ENCODE measurements at places on chromosomes 3 and 15.
A peak's percentile ranks its signal among the peaks of the same experiment; 100 is the strongest.

GRCh38 chr3:81823086-81823485 lies 61.6 kb upstream of the GBE1 start:
- DNase-seq: no peak

- DNase-seq: no peak
Observed at GRCh38 chr3:129705274-129705673, 98.8 kb upstream of the PLXND1 start.

GRCh38 chr3:89957451-89957850 lies 850.0 kb downstream of the EPHA3 start:
- DNase-seq: no peak

GRCh38 chr15:58854593-58854992 lies 78.9 kb downstream of the SLTM start:
- no peak for DNase-seq

DNA sequence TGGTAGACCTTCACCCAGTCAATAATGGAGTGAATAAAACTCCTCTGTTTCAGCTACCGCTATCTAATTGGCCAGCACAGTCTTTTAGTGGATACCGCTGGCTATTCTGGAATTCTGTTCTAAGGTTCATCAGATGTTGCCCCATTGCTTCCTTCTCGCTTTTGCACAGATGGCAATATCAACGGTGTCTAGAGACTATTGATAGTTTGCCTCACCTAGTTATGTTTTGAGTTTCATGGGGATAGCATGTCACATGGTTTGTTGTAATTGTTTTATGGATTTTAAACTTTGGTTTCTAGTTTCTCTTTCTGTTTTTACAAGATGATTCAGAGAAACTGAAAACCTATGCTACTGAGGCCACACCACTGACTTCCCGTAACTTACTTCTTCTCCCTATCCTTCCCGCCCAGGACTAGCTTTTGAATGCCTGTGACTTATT lies 2.0 kb downstream of the XRN1 start:
- DNase-seq: peak; percentile 20

DNA sequence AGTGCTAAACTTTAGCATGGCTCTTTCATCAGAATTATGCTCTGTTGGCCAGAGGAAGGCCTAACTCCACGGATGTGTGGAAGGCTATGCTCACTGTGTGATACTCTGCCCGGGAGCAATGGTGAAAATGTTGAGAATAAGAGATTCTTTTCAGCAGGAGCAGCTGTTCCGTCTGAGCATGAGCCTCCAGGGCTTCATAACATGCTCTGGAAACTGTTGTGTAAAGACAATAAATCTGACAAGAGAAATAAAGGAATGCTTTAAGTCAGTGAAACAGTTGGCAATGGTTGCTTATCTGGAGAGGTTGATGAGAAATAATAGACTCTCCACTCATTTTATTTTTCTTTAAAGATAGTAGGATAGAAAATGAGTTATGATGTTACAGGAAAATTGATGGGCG lies 269.8 kb downstream of the DIPK2A start:
- DNase-seq: no peak

GRCh38 chr3:107910713-107911259 lies 180.0 kb downstream of the CD47 start:
- DNase-seq: peak; percentile 8

DNA sequence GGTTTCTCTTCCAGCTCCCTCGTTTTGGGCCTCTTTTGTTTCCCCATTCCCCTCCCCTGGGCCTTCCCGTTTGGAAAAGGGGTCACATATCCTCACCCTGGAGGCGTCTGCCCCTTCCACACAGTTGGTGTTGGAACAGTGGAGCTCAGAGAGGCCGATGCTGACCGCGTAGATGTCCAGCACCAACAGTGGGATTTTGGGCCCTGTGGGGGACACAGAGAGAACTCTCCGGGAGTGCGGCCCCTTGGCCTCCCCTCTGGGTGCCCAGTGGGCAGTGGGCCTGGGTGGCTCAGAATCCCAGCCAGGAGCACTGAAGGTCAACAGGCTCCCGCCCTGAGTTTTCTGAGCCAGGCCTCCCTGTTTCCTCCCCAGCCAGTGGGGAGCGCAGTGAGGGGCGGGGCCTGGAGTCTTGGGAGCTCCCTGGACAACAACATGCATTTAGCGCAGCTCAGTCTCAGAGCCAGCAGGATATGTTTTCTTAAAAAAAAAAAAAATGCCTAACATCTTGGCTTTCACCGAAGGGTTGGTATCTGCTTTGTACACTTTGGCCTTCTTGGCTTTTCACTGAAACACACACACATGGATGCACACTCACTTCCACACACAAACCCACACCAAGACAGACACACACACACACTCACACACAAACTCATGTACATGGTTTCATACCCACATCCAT lies 670 bp upstream of the ISLR start:
- no peak for DNase-seq

DNA sequence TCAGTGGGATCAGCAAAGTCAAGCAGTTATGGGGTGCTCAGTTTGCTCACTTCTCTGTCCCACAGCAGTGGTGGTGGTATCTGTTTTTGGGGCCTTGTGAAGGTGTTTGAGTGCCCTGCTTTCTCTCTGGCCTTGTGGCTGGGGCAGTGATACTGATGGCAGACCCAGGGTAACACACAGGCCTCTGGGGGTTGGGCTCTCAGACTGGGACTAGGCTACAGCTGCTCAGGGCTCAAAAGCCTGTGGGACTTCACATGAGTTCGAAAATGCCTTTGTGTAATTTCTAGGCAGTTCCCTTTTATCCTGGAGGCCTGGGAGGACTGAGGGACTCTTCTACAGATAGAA lies 75.3 kb downstream of the STXBP5L start:
- DNase-seq: no peak

Measured in activated naive CD4-positive, alpha-beta T cell treated with Interleukin-2 at 50 U/mL for 16 hours (primary cell).